Stimulated activated CD8-positive, alpha-beta memory T cell treated with anti-CD3 and anti-CD28 coated beads, Interleukin-2, amount 100 ng/mL, for 1 hour (primary cell): ENCODE measurements at places on chromosomes 1 and 21.
A peak's percentile ranks its signal among the peaks of the same experiment; 100 is the strongest.

DNA sequence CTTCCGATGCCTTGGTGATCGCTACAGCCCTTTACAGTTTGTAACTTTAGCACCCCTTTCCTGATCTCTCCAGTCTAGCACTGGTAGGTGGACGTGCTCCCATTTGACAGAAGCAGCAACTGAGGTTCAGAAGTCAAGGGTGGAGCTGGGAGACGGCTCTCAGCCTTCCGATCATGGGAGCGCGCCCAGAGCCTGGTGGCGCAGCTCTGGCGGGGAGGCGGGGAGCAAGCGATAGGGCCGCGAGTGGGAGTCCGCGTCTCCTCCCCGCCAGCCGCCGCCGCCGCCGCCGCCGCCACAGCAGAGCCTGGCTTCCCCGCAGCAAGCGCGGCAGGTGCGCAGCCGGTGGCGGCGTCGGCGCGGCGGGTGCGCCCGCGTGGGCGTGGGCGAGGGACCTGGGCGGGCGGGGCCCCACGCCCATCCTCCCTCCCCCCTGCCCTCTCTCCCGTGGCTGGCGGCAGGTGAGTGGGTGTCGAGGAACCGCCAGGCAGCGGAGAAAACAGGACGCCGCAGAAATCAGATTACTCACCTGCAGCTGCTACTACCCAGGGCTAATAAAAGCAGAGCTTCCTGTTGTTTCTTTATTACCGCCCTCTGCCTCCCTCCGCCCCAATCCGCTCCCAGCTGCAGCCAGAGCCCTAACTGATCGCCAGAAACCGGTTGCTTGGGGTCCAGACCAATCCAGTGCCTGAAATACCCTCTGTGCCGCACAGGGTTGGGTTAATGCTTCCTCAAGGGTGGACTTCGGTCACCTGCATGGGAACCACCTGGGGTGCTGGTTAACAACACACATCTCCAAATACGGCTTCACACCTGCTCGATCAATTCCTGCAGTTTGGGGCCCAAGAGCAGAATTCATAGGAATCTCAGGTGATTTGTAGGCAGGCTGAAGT, 60.2 kb upstream of the ID3 start:
- peak; percentile 58 for DNase-seq

DNA sequence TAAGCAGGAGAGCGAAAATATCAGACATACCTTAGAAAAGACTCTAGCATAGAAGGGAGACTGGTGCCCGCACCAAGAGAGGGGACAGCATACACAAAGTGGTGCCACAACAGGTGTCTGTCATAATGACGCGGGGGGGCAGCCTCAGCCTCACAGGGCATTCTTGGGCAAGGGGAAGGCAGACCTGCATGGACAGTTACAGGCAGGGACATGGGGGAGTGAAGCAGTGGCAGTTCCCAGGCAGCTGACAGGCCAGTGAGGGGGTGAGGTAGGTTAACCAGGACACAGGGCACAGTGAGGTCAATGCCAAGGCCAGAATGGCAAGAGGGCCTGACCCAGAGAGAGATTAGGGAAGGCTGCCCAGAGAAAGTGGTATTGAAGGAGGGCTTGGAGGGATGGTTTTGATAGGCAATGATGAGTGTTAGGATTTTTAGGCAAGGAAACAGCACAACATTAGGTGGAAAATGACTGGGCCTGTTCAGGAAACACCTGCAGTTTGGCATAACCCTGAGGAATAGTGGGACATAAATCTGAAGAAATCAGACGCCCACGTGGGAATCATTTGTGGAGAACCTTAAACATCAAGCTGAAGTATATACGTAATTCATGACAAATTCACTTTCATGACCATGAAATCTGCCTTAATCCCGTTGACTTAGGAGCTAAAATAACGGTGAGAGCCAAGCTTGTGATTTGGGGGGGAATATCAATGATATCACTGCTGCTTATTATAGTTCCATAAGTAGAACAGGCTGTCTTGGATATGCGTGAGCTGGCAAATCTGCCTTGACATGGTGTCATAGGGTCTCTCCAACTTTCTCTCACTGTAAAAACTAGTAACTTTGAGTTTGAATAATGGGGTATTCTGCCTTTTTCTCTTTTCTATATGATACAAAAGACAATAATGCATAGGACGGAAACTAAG, 8.9 kb downstream of the PTPN14 start:
- DNase-seq, result no peak

DNA sequence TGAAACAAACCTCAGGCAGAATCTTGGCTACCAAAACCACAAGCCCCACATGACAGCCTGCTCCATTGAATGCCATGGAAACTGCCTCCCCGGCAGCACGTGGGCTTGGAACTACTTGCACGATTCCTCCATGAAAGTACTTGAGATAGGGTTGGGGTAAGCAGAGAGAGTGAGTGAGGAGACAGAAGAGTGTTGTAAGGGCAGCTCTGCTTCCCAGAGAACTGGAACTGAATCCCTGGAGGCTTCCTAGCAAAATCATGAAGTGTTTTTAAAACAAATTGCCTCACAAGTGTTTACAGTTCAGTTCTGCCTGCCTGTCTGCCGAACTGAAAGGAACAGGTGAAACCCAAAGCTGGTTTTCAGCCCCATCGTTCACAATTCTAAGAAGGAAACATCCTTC, 35.3 kb upstream of the DNASE2B start:
- no peak for DNase-seq

DNA sequence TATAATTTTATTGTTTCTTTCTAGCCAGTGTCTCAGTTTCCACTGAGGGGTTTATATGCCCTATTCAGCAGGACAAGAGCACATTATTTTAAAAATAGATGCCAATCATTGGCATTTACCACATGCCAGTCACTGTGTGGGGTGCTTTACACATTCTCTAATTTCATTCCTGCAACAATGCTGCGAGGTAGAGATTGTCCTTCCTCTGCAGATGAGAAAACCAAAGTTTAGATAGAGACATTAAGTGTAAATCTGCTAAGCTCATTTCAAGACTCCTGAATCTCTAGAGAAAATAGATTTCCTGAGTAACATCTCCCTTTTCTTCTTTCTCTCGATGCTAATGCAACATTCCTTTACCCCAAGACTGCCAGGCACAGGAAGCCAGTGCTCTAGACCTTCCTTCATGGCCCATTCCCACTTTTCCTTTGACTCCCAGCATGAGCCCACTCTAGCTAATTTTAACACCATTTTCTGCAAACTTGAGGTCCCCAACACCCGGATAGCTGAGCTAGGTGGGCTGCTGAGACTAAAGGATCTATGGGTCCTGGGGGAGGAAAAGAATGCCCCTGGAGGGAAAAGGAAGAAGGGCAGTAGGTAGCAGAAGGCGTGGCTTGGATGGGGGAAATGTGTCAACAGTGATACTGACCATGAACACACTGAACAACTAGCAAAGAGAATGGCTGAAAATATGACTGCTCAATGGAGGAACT, 50.0 kb downstream of the SH3GLB1 start:
- no peak for DNase-seq

DNA sequence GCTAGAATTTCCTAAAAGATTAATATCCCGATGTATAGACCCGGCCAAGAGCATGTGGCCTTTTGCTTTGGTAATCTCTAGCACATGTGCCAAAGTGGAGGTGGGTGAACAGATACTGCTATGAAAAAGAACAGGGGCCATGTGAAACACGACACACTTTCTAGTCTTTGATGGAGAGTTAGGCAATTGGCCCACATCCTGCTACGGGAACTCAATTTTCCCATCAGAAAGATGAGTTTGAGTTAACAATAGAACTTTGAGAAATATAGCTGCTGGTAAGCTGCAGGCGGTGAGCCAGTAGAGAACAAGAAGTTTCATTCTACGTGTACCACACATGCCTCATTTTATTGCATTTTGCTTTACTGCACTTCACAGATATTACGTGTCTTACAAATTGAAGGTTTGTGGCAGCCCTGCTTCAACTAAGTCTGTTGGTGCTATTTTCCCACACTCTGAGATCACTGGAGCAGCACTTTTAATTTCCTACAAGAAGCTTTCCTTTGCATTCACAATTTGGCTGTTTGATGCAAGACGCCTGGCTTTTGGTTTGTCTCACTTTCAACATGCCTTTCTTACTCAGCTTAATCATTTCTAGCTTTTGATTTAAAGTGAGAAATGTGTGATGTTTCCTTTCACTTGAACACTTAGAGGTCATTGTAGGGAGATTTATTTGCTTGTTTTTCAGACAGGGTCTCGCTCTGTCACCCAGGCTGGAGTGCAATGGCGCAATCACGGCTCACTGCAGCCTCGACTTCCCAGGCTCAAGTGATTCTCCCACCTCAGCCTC, 46.3 kb downstream of the HTR6 start:
- DNase-seq, result no peak

- no peak for DNase-seq
These were observed 3.2 kb upstream of the TFAP2E start for GRCh38 chr1:35569936-35570335.

DNA sequence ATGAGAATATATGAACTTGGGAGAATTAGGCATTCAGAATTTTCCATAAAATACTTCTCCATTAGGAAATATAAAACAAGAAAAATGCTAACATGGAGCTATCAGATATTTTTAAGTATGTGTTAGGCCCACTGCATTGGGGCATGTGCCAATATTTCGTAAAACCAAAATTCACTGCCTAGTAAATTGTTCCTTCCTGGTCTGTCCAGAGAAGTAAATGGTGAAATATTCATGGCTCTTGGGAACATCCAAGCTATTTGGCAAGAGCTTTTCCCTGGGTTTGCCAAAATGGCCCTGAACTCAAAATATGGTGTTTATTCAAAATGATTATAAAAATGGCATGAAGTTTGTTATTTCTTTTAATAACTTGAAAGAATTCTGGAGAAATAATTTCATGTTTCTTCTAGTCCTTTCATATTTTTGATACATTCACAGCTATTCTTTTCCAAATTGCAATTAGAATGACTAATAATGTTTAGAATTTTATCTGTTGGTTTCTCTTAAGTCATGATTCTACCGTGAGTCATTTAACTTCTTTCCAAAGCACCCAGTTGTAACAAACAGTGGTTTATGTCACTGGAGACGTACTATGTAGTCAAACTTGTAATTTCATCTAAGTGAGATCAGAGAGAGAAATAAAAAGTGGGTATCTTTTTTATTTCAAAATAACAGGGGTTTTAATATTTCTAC, 25.7 kb upstream of the SLC19A2 start:
- no peak for DNase-seq
